ENCODE measurements at places on chromosomes 5 and 9.

DNA sequence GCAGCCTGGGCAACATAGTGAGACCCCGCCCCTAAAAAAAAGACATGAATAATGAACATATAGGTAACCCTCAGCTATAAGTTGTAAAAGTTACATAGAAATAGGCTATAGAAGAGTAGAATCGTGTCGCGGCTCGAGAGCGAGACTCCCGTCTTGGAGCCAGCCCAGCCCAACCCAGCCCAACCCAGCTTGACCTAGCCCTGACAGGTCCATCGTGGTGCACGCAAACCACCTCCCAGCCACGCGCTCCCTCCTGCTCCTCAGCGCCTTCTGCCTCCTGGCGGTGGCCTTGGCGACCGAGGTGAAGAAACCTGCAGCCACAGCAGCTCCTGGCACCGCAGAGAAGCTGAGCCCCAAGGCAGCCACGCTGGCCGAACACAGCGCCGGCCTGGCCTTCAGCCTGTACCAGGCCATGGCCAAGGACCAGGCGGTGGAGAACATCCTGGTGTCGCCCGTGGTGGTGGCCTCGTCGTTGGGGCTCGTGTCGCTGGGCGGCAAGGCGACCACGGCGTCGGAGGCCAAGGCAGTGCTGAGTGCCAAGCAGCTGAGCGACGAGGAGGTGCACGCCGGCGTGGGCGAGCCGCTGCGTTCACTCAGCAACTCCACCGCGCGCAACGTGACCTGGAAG lies 10.8 kb downstream of the KIF24 start:
- DNase-seq, result no peak

DNA sequence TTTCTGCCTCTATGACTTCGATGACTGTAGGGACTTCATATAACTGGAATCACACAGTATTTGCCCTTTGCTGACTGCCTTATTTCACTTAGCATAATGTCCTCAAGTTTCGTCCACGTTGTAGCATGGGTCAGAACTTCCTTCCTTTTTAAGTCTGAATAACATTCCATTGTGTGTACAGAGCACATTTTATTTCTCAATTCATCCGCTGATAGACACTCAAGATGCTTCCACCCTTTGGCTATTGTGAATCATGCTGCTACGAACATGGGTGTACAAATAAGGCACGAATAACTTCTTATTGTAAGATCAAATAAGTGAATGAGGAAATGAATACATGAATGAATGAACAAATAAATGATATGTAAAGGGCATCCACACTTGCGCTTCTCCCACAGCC lies 13.0 kb downstream of the BARX1 start:
- no peak for DNase-seq

DNA sequence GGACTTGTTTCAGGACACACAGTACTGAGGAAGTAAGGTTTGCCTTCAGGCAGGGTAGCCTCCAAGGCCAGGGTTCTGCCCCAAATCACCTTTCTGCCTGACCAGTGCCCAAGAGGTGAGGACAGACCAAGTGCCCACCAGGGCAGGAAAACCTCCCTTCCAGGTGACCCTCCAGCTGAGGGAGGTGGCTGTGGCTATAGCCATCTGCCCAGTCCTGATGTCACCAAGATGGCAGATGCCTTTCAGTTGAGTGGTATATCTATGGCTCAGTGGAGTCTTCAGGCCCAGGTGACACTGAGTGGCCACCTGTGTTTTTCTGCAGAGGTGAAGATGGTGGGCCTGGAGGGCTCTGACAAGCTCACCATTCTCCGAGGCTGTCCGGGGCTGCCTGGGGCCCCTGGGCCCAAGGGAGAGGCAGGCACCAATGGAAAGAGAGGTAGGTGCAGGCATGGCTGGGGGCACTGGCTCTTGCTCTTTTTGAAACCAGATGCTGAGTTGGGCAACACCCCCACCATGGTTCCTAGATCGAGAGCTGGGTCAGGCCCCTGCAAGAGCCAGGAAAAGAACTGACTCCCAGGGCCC lies 1.7 kb downstream of the FCN2 start:
- DNase-seq, result no peak

DNA sequence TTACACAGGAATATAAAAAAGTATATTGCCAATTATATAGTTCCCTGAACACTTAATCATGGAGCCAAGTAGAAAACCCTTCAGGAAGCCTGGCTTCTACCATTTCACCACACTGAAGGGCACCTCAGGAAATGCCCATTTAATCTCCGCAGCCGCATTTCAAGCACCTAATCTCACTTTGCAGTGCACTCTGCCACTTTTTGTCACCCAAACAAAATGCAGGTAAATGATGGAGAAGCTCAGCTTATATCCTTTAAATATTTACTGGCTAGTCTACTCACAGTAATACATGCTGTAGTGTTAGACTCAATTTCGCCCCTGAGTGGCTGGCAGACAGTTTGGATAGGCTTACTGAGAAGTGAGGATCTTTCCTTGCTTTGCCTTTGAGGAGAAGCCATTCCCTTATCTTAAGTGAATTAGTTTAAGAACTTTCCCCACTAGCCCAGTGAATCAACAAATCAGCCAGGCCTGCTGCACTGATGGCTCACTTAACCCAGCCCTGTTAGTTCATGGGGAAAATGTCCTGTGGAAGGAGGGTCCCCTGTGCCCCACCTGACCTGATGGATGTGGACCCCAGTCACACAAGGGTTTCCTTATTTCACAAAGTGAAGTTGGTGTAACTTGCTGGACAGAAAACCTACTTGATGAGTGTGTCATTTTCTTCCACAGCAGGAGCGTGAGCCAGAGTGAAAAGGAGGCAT lies 209.7 kb downstream of the CAAP1 start:
- no peak for DNase-seq

DNA sequence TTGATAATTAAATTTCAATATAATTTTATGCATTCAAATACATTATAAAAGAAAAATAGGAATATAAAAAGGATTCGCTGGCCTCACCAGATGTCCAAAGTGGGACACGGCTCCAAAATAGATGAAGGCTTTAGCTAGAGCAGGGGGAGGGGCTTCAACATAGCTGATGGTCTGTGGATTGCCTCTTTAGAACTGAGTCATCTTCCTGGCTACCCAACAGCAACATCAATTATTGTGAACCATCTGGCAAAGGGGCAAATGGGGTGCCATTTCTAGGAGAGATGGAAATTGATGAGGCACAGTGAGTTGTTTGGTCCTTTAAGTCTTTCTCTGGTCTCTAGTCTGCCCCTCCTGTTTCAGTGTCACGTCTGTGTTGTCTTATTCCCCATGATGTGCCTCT lies 44.2 kb upstream of the CD180 start:
- DNase-seq, result no peak

- DNase-seq, result no peak
Measured at GRCh38 chr9:14520341-14520740, 172.9 kb downstream of the ZDHHC21 start.

DNA sequence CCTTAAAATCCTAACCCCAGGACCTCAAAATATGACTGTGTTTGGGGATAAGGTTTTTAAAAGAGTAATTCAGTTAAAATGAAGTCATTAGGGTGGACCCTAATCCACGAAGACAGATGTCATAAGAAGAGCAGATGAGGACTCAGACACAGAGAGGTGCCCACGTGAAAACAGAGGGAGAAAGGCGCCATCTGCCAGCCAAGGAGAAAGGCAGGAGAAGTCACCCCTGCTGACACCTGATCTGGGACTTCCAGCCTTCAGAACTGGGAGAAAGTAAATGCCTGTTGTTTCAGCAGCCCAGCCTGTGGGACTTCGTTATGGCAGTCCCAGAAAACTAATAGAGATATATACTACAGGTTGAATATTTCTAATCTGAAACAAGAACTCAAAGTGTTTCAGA lies 67.4 kb downstream of the ROR2 start:
- DNase-seq, result peak; percentile 13

DNA sequence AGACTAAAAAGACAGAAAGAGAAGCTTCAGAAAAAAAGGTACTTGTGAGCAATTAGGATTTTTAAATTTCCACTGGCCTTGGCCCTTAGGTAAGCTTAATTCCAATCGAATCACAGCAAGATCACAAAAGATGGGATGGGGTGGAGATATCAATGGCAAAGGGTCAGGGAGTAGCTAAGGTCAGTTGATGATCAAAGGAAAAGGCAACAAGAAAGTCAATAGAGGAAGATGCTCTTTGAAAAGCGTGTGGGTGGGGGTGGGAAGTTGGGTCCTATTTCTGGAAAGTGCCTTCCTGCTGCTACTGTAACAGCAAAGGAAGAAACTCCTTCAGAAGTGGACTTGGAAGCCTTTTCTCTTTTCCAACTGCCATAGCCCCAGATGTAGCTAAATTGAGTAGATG lies 7.3 kb downstream of the C1QTNF3 start:
- DNase-seq, result no peak

DNA sequence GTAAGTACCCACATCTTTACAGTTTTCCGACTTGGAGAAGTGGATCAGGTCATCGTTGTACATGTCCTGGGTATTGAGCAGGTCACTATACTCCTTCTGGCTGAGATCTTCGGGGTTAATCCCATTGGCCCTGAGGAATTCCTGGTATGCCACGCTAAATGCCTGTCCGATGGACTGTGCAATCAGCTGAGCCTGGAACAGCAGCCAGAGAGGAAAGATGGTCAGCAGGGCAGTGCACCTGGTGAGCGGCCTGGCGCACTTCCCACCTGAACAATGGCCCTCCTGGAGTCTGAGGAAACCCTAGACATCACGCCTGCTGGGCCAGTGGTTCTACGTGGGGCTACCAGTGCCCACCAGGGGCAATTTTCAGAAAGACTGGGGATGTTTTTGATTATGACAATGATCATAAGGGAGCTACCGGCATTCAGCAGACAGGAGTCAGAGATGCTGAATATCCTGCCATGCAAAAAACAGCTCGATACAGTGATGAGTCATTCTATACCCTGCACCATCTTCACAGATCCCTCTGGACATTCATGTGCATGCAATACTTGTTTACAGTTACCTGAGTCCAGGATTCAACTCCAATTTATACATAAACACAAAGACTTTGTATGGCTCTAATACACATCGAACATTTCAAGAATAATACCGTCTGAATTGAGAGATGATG lies 127.2 kb downstream of the ENTREP1 start:
- DNase-seq, result no peak

DNA sequence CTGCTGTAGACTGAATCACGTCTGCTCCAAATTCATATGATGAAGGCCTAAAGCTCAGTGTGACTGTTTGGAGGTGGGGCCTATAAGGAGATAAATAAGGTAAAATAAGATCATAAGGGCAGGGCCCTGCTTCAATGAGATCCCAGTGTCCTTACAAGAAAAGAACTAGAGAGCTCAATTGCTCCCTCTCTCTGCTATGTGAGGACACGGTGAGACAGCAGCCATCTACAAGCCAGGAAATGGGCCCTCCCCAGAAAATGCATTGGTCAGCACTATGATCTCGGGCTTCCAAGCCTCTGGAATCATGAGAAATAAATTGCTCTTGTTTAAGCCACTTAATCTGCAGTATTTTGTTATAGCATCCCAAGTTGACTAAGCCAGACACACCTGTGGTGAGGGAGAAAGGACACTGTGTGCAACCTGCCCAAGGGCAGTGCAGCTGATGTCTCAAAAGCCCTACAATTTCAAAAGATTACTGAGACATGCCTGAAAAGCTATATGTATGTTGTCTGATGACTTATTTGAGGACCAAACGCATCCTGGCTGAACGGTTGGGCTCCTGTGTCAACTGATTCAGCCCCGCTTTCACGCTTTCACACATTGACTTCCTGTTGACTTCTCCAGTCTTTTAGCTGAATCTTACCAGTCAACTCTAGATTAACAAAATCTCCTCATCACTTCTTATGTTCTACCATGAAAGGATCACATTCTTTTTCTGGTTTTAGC lies 13.2 kb downstream of the GZMK start:
- DNase-seq, result peak; percentile 87

- DNase-seq, result no peak
Measured at GRCh38 chr9:78033870-78034269, 2.3 kb upstream of the GNAQ start.

DNA sequence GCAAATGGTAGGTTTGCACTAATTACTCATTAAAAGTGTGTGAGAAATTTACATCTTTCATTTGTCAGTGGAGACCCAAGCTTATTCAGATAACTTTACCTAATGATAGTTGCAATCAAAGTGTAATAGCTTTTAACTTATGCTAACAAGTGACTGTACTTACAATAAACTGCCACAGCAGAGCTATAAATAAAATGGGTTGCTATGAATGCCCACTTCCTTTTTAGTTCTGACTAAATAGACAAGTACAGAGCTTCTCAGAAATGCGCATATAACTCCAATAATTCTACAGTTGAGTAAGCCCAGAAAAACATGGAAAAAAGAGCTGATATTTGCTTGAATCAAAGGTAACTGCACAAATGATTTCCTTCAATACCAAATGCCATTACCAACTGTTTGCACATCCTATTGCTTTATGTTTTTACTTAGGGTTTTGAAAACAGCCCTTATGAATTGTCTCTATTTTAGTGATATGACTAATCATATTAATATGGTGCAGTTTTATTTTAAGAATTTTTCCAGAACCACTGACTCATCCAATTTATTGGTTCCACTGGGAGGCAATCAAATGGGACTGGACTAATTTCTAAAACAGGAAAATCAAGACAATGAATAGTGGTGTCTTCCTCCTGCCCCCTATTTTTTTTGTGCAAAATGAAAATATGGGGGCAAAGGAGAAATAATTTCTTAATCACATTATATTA lies 84.1 kb downstream of the PPP2R2B start:
- no peak for DNase-seq

DNA sequence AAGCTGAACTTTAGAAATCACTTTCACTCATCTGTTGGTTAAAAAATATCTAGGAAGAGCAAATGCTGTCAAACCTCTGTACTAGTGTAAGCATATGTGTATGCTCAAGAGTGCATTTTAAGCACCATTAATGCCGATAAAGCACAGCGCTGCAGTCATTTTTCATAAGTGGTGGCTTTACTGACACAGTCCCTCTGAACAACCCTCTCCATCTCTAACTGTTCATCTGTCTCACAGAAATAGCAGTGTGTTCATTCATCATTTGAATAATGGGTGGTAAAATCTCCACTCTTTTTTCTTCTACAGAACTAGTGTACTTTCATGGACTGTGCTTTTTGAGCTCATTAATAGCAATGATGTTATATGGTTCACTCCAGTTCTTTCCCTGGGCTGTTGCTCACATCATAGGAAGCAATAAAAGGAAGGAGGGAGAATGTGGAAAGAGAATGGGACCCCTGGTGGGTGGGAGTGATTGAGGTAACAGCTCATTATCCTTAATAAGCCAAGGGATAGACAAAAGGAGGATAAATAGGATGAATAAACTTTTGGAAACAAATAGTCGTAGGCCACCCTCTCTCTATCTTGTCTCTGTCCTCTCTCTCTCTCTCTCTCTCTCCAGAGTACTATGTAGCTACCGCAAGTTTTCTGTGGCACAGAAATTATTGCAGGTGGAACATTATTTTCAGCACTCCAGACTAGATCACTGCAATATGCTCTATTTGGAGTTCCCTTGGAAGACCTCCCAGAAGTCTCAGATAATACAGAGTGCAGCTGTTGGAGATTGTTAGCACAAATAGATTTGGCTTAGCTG lies 117.9 kb upstream of the PRDM9 start:
- DNase-seq, result no peak

DNA sequence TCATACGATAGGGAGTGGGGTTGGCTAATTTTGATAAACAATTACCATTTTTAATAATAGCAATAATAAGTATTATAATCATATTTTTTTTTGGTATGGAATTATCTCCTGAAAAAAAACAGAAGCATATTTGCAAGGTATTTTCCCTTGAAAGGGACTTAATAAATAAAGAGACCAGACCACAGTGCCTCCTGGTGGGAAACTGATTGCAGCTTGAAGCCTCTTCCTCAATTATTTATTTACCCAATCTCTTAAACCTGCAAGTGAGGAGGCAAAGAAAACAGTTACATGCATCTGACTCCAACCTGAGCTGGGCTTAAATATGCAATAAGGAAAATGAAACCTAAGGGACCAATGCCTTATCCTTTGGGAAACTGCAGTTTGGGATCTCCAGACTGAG lies 388.1 kb upstream of the ACO1 start:
- no peak for DNase-seq

- no peak for DNase-seq
Measured at GRCh38 chr5:40198736-40199135, 481.0 kb upstream of the PTGER4 start.

All from activated CD4-positive, alpha-beta T cell treated with anti-CD3 and anti-CD28 coated beads for 36 hours (primary cell).